ENCODE measurements at places on chromosomes 4 and X.

DNA sequence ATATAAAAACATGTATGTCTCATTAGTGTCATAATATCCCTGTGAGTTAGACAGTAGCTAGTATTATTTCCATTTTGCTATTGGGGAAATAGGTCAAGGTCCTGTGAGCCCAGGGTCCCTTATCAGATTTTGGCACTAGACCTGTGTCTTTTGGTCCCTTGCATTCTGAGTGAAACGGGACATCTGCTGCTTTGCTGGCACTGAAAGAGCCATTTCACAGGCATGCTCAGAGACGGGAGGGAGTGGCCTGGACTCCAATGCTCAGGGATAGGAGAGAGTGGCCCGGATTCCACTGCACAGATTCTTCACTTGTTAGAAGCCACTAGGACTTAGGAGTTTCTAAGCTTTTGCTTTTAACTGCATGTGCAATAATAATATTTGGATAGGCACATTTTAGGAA lies 177.2 kb downstream of the TSPAN5 start:
- no peak for DNase-seq

DNA sequence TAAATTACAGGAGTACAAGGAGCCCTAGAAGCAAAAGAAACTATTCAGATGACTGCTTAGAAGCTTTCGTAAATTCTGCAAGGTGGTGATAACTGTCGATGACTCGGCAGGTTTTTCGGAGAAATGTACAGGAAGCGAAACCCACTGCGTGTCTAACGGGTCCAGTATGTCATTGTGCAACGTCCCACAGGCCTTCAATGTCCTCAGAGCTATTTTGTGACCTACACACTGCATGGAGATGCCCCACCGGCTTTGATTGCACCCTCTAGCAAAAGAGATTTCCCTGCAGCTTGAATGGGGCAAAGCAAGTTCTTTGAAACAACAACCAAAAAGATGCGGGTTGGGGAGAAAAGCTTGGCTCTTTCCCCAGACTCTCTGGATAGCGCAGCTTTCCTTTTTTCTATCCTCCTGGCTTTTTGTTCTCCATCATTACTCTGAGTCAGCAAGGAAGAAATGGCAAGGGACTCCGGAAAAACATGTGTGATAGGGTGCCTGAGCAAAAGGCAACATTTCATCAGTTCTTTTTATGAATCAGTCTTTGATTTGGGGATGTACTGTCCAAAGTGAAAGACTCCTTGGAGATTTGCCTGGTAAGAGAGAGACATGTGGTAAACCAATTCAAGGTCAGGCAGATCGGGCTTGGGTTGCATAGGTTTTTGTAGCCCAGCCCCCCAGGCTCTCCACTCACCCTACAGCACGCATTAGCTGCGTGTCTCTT lies 112.0 kb upstream of the TBL1X start:
- no peak for DNase-seq

- no peak for DNase-seq
Measured at GRCh38 chrX:1754077-1754476, 139.2 kb downstream of the ASMT start.

GRCh38 chrX:50075630-50076339 lies 125.0 kb downstream of the AKAP4 start:
- DNase-seq, result no peak

DNA sequence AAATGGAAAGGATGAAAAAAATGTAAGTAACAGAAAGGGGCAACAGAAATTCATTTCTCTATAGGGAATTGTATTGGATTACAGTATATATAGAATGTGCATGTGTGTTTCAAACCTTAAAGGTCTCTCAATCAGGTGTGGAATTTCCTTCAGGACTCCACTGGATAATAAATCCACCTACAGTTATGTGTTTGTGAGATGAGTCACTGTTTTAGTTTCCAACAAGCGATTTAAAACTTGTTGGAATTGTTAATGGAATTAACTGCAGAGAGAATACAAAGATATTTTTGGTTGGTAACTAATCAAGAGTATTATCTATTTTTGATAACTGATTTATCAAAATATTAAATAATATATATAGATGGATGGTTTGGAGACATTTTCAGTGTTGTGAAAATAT lies 32.8 kb downstream of the CEP44 start:
- no peak for DNase-seq

DNA sequence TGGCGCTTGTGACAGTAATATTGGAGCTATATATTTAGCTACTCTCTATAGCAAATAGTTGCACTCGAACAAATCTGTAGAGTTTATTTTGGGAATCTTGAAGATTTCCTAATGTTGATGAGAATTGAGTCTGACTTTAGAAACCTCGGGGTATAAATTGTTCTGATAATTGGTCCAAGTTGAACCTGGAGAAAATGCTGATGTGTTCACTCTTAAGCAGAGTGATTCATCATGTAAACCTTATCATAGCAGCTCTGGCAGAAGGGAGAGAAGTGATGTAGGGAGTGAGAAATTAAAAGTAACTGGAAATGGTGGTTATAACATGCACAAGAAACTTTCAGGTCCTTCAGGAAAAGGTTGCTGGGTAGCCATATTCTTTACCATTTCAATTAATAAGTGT lies 16.4 kb upstream of the SLC4A4 start:
- DNase-seq, result no peak

- DNase-seq, result no peak
Measured at GRCh38 chr4:172095161-172095560, 282.0 kb downstream of the GALNTL6 start.

GRCh38 chr4:38024206-38024509 lies 64.0 kb downstream of the PTTG2 start:
- DNase-seq, result no peak
